Cortex of kidney (tissue), 1 donor: ENCODE measurements at places on chromosomes 6 and 20.

GRCh38 chr20:34475979-34476736 lies 40.1 kb upstream of the DYNLRB1 start:
- no peak for DNase-seq

- no peak for DNase-seq
These were observed 20.1 kb upstream of the RNGTT start for GRCh38 chr6:88983532-88983931.

DNA sequence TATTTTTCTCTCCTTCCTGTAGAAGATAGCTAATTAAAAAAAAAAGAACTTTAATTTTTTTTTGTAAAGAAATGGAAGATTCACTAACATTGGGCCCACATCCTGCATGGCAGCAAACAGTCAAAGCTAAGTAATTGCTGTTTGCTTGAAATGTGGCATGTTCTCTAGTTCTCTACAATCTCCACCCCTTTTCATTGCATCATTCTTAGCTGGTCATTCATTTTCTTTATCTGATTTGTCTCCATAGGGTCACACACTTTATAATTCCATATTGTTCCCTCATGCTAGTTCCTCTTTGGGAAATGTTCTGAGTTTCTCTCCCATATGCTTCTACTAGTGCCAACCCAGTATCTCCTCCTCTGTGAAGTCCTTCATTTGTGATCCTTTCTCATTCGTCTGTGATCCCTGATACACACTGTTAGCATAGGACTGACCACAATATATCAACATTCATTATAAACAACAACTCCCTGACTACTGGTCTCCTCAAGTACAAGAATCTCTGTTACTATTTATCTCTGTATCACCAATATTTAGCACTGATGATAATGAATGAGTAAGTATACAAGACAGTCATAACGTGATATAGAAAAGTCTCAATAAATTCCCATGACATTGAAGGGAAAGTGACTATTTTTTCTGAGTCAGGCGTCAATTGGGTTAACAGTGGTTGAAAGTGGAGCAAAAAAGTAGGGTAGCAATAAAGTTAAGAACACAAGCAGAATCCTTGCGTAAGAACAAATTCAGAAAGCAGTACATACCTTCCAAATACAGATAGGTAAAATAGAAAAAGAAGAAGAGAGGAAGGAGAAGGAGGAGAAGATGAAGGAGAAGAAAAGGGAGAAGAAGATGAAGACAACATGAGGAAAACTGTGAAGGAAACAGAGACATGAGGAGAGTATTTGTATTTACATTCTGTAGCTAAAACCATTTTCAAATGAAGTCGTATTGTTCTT lies 33.2 kb upstream of the MYB start:
- DNase-seq = no peak

- no peak for DNase-seq
These were observed 559.2 kb upstream of the IMPG1 start for GRCh38 chr6:76631622-76632021.

GRCh38 chr20:881051-881782 lies 34.9 kb downstream of the ANGPT4 start:
- DNase-seq = no peak

- no peak for DNase-seq
These were observed 12.6 kb upstream of the SLC17A5 start for GRCh38 chr6:73666393-73666792.

DNA sequence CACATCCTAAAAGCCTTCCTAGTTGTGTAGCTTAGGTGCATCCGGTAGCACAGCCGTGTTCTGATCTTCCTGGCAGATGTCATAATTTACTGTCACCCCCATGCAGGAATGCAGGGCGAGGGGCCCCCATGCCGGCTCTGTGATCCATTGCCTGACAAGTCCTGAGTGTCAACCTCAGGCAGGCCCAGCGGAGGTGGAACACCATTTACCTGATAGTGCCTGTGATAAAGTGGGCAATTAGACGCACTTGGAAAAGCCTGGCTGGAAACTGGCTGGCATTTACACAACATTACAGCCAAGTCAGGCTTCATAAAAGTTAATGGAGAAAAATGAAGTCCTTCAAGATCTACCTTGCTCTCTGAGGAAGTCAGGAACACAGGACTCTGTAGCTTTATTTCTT lies 521.4 kb upstream of the JAG1 start:
- DNase-seq = no peak

DNA sequence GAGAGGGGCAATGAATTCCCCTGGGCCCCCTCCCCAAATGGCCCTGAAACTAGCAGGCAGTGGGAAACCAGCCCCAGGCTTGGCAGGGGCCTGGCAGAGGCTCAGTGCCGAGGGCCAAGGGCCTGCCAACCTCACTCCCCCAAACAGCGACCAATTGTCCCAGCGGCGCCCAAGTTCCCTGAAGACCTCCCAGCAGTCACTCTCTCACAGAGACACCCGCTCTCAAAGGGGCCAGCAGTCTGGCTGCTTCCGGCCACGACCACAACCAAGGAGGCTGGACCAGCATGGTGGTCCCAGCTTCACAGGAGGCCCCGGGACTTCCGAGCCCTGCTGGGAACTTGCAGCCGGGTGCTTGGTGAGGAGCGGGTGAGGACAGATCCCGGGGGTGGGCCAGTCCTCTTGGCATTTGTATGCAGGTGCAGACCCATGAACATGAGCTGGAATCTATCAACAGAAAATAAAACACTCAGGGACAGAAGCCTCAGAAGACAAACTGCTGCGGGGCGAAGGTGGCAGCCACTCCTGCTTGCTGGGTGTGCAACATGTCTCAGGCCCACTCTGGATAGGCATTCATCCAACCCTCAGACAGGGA lies 17.5 kb upstream of the SIRPA start:
- no peak for DNase-seq

- DNase-seq = no peak
These were observed 61.2 kb downstream of the IGF2R start for GRCh38 chr6:160030103-160030502.

DNA sequence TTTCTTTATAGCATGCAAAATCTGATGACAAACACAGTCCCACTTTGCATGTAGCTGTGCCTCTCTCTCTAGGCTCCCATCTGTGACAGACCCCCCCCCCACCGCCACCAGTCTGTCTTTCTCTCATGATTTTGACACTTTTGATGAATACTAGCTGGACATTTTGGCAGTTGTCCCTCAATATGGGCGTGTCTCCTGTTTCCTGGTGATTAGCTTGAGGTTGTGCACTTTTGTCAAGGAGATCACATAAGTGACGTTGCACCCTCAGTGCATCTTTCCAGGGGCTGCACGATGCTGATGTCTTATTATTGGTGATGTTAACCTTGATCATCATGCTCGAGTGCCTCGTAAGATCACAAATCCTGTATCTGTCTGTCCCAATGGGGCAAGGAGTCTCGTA lies 155.1 kb downstream of the EYA2 start:
- DNase-seq = no peak

- no peak for DNase-seq
These were observed 86.8 kb downstream of the NCR2 start for GRCh38 chr6:41422161-41422560.

GRCh38 chr20:4066551-4066950 lies 51.2 kb upstream of the RNF24 start:
- DNase-seq = no peak

- no peak for DNase-seq
These were observed 3.2 kb upstream of the DEF6 start for GRCh38 chr6:35294308-35294945.

GRCh38 chr20:34249291-34249690 lies 8.1 kb downstream of the ASIP start:
- no peak for DNase-seq

- no peak for DNase-seq
These were observed 47.4 kb downstream of the SLC17A5 start for GRCh38 chr6:73606428-73606827.

DNA sequence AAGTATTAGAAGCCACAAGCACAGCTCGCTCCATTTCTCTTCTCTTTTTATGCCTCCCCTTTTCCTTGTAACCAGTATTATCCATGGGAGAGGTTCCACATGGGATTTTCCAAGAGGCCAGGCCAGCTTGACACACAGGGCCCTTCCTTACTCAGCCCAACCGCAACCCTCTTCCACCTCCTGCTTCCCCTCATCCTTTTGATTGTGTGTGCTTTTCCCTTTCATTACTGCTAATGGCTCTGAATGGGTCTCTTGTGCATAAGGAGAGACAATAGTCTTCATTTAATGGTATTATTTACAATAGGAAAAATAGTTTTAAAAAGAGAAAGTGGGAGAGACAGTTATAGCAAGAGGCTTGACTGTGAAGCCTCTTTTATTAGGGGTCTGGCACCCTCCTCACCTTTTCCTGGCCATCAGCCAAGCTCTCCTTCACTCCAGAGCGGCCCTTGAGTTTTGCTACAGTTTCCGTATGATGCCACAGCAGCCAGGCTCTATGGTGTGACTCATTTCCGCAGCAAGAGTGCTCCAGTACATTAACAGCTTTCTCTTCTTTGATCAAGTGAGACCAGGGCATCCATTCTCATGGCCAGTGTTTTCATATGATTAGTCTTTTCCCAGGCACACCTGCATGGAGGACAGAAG lies 579.5 kb downstream of the TFAP2B start:
- DNase-seq = no peak

DNA sequence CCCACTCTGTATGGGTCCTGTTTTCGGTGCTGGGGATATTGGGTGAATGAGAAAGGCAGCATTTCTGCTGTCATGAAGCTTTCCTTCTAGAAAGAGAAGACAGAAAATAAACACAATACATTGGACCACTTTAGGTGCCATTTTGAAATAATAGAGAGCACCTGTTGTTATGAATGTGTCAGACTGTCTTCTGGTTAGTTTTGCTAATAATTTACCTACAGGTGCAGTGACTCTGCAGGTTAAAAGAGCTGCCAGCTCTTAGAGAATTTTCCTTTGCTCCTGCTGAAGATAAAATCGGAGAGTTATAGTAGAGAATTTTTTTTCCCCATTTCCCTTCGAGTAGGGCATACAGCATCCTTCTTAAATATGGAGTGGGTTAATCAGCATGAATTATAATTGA lies 21.9 kb upstream of the GCLC start:
- no peak for DNase-seq

DNA sequence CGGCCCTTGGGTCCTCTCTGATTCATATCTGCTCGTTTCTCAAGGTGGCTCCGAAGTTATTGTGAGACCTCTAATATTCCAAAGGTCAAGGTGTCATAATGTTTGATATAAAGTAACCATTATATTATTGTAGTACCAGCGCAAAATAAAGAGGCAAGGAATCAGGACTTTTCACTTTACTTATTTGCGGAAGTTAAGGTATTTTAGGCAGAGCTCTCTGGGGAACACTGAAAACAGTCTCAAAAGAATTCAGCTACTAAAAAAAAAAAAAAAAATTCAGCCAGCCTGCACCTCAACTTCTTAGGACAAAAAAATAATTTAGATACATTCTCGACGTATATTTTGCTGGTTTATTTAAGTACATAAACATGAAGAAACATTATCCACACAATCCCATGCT lies 2.4 kb downstream of the OSER1 start:
- DNase-seq = no peak

DNA sequence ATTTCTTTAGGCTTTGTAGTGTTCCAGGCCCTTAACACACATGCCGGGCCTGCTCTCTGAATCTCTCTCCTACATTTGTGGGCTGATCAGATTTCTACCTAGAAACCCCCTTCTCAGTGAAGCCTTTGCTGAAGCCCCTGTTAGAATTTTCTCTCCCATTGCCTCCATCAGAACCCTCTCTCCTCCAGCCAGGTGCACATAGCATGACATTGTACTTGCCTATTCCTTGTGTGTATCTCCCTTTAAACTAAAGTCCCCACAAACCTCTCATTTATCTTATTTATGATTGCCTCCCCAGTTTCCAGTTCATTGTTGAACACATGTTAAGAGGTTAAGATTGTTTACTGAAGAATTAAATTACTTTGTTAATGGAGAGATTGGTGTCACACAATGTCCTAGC lies 325.5 kb upstream of the CITED2 start:
- DNase-seq = no peak

- no peak for DNase-seq
These were observed 126.0 kb downstream of the RNASET2 start for GRCh38 chr6:166830185-166830890.

GRCh38 chr20:5745416-5746030 lies 4.7 kb upstream of the SHLD1 start:
- DNase-seq = no peak

- DNase-seq = no peak
These were observed 31.9 kb downstream of the SERPINB6 start for GRCh38 chr6:2939315-2940009.

DNA sequence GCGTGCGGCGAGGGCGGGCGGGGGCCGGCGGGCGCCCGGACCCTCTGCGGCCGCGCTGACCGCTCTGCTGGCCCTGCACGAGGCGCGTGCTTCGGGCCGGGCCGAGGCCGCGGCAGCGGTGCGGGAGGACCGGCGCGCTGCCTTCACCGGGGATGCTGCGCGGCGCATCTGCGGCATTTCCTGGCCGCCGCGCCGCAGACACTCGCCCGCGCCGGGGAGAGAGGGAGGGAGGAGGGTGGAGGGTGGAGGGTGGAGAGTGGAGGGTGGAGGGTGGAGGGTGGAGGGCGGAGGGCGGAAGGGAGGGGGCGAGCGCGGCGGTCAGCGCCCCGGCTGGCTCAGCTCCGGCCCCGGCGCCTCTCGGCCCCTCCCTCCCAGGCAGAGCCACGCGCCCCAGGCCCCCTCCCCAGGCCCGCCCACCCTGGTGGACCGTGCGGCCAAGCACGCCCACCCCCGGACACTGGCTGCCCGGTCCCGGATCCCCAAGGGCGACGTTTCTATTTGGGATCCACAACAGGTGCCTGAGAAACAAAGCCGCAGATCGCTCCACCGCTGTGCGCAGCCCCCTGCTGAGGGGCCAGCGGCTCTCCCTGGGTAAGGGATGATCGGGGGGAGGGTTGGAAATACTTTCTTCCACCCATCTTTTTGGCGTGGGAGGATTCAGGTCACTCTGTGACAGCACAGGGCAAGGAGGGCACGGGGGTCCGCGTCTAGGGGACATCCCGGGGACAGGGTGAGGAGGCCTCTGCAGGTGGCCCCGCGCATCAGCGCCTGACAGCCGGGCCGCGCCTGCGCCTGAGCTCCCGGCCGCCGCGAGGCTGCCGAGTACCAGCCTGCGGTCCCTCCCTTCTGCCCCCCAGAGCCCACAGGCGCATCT lies 111.2 kb upstream of the BEND6 start:
- DNase-seq = no peak

DNA sequence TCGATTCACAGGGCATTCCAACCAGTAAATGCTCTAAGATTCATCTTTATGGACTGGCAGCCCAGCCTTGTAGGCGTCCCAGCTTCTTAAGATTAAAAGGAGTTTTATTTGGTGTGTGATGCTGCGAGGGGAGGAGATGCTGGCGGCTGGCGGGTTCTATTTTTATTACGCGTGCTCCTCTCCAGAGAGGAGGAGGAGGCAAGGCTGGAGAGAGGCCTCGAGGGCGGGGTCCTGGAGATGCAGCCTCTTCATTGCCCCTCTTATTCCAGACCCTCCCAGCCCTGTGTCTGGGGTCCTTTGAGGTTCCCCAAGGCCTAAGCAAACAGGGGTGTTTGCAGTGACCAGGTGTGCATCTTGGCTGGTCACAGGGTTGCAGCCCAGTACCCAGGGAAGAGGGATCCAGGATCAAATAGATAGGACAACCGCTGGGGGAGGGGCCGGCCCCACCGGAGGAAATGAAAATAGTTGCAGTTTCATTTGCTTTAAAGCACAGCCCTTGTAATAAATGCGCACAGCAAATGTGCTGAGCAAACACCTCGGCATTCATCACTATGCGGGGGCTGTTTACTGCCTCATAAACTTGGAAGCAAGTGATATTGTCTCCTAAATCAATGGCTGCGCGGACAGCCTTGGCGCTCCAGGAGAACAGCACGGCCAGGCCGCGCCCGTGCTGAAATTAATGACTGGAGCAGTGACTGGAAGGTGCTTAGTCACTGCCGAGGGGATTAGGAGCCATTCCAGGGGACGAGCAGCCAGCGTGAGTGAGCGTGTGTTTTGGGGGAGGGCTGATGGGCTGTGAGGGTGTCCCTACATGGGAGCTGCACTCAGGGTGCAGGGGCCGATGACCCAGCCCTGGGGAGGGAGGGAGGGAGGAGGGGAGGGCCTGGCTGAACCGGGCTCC lies 83.0 kb downstream of the TMEM242 start:
- DNase-seq = no peak
